Muscle of arm (tissue), 14 donors: ENCODE measurements at places on chromosomes 11 and 22.

GRCh38 chr11:96134602-96135001 lies 208.4 kb downstream of the MAML2 start:
- no peak for DNase-seq

GRCh38 chr11:14350215-14350614 lies 8.8 kb downstream of the RRAS2 start:
- DNase-seq = no peak

DNA sequence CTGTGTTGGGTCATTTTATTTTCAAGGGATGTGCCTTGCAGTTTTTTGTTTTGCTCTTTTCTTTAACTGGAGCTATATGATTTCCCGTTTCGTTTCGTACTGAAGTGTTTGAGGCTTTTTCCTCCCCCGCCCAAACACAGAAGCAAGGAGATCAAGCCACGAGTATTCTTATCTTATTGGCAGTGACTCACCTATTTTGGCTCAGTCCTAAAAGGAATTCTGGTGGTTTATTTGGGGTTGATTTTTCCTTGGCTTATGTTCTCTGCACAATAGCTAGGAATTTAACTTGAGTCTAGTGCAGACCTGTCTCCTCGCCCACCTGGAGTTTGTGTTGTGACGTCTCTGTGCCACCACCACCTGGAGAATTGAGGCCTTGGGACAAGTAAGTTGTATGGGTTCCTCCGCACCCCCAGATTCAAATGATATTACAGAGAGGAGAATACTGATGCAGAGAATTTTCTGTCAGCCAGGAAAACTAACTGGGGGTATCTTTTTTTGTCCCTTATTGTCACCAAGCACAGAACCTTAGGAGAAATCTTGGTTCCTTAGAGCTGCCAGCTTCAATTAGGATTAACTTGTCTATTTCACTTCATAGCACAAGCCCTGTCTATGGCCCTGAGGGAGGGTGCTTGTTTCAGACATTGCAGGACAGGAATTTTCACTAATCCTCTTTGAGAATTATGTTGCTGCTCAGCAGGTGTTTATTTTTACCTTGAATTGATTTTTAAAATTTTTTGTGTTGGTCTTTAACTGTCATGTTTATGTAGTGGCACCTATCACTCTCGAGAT lies 90.4 kb upstream of the BIRC3 start:
- no peak for DNase-seq

- DNase-seq = no peak
Observed at GRCh38 chr11:71112454-71112853, 139.9 kb downstream of the SHANK2 start.

DNA sequence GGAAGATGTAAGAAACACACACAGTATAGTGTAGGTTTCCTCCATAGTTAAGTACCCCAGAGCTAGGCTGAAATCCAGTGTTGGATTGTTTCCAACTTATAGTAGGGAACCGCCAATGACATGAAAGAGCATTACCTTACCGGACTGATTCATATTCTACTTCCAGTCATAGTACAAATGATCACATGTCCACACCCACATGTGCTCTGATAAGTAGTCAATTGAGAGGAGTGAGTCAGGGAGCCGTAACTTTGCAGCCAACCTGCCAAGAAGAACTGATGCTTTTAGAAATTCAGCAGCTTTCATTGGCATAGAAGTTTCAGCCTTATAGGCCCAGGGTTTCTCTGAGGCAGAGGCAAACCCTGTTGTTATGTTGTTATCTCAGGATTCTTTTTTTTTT lies 240.6 kb downstream of the ETS1 start:
- DNase-seq = no peak
